ENCODE measurements at places on chromosomes 5 and 9. TPM values are rescaled to one million over a fixed set of nuclear protein-coding genes. Genes with fewer than 3 reads are reported as not detected.

DNA sequence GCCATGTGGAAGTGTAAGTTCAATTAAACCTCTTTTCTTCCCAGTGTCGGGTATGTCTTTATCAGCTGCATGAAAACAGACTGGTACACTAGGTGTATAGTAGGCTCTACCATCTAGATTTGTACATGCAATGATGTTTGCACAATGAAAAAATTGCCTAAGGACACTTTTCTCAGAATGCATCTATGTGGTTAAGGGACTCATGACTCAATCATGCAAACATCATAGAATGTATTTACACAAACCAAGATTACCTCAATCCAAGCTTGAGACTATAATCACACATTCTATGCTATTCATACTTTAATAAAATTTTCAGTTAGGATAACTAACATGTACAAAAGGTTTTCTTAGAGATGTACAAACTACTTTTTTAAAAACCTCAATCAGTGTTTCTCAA, 1164.5 kb downstream of the CDH12 start:
- DNase-seq = no peak

TAF11L5 gene
- total RNA-seq = not detected

CDX1 gene
- total RNA-seq = not detected

ZNG1C gene
- total RNA-seq = 29.7 TPM

DNA sequence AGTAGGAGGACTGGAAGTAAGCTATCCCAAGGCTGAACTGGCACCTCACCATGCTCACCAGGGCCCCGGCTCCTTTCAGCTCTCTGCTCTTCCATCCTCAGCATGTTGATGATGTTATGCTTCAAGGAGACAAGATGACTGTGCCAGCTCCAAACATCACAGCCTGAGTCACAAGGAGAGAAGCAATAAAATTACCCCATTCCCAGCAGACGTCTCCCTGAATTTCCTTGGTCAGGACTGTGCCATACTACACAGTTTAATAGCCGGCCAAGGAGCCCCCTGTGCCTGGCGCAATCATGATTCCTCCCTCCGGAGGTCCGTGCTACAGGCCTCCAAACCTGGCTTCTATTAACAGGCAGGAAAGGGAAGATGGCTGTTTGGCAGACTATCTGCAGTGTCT, 51.2 kb upstream of the ROR2 start:
- no peak for DNase-seq

- no peak for DNase-seq
Measured at GRCh38 chr9:21761309-21761901, 41.0 kb upstream of the MTAP start.

DNA sequence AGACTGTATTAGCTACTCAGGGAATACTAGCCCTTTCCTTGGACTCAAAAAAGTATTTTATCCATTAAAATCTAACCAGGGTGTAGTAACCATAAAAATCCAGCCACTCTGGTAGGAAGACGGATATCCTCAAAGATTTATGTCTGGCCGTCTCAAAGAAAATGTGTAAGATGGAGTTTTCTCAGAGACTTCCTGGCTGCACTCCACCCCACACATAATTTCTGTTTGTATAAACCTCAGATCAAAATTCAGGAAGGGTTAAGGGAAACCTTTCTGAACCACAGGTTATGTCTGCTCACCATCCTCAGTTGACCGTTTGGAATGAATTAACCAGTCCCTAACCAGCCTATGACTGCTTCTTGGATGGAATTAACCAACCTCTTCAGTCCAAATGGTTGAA, 13.8 kb upstream of the SMIM23 start:
- DNase-seq = no peak

OSTF1 gene
- total RNA-seq = 36.0 TPM

- no peak for DNase-seq
Measured at GRCh38 chr5:17192191-17192590, 25.2 kb upstream of the BASP1 start.

DNA sequence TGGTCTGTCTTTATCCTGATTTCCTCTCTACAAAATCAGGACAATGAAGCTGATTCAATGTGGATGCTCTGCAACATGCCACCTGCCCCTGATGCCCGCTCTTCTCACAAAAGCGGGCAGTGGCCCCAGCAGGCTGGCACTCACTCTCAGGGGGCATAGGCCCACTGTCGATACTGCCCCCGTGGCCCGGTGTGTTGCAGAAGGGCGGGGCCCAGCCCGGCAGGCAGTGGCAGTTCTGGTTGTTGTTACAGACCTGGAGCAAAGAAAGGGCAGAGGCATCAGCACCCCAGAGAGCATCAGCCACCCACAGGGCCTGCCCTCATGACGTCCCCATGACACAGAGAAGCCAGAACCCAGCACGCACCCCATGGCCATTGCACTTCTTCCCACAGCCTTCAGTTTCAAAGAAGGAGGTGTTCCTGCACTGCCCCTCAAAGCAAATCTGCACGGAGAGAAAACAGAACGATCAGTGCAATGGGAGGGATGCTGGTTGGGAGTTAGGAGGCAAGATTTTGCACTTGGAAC, 31.5 kb downstream of the NIPAL4 start:
- no peak for DNase-seq

- DNase-seq = no peak
Measured at GRCh38 chr9:71681708-71682272, 86.5 kb downstream of the CEMIP2 start.

PTAR1 gene
- 54.1 TPM for total RNA-seq

DNA sequence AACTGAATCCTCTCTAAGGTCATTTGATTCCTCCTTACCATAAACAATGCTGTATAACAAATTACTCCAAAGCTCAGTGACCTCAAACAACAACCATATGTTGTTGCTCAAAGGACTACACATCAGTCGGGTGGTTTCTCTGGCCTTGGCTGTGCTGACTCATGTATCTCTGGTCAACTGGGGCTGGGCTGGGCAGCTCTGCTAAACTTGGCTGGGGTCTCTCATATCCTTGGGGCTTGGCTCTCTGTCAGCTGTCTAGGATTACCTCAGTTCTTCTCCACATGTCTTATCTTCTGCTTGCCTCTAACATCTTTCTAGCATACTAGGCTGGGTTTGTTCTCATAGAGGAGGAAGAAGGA, 86.4 kb downstream of the GALNT10 start:
- DNase-seq = no peak

- DNase-seq = no peak
Measured at GRCh38 chr5:17019324-17019723, 83.2 kb upstream of the MYO10 start.

- no peak for DNase-seq
Measured at GRCh38 chr5:96517295-96517694, 84.2 kb upstream of the PCSK1 start.

- no peak for DNase-seq
Measured at GRCh38 chr5:119873611-119874010, 244.3 kb downstream of the FAM170A start.

OCLN gene
- total RNA-seq = 5.0 TPM

DNA sequence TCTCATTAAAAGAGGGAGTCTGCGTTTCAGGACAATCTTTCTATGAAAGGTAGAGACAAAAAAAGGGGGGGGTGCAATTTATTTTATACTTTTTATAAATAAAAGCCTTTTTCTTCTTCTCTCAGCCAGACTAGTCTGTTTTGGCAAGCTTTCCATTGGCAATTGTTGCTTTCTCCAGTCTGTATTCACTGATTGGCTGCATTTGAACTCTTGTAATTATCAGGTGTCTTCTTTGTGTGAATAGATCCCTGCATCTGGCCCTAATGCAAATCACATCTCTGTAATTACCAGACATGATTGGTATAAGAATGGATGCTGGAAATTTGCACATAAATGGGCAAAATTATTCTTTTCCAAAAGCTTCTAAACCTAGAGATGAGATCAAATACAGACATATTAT, 7.6 kb upstream of the EQTN start:
- DNase-seq = no peak

- DNase-seq = no peak
Measured at GRCh38 chr5:119074419-119074818, 3.5 kb downstream of the DMXL1 start.

GRCh38 chr9:128555180-128555721, 2.9 kb downstream of the SPTAN1 start:
- DNase-seq = no peak

PCDH1 gene
- 59.6 TPM for total RNA-seq

ZNF879 gene
- 3.4 TPM for total RNA-seq

C9orf72 gene
- total RNA-seq = 29.5 TPM

- DNase-seq = no peak
Measured at GRCh38 chr9:131851414-131851813, 111.5 kb upstream of the RAPGEF1 start.

SLC36A2 gene
- not detected for total RNA-seq

DNA sequence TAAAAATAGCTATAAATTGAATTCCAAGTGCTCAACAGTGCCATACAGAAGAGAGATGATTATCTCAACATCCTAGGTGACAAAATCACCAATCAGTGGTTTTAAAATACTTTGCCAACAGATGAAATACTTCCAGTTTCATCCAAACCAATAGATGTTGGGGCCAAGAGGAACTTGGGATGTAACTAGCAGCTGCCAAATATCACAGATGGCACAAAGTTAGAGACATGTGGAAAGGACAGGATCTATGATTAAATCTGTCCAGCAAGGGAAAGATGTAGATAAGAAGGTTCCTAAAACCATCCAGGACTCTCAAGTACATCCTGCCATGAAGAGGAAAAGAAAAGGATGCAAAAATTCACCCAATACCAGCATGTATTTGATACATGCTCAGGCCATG, 23.8 kb downstream of the TRPM3 start:
- DNase-seq = no peak

- no peak for DNase-seq
Measured at GRCh38 chr5:96790961-96791504, 16.7 kb downstream of the ERAP1 start.

DNA sequence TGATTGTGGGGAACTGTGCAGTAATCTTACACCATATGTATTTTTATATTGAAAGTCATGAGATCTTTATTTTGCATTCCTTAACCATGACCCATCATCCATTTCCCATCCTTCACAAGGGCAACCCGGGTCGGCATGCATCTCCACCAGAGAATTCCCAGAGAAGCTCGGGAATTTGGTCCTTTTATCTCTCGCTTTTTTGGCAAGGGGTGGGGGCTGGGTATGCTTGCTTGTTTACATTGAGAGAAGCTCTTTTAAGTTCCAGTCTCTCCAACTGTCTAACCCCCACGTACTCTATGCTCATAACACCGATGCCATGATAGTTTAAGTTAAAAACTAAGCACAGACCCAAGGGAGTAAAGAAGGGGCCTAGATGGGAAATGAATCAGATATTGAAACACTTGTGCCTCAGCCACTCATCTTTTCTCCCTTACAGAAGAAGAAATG, 109.9 kb upstream of the NFIB start:
- DNase-seq = no peak

DNA sequence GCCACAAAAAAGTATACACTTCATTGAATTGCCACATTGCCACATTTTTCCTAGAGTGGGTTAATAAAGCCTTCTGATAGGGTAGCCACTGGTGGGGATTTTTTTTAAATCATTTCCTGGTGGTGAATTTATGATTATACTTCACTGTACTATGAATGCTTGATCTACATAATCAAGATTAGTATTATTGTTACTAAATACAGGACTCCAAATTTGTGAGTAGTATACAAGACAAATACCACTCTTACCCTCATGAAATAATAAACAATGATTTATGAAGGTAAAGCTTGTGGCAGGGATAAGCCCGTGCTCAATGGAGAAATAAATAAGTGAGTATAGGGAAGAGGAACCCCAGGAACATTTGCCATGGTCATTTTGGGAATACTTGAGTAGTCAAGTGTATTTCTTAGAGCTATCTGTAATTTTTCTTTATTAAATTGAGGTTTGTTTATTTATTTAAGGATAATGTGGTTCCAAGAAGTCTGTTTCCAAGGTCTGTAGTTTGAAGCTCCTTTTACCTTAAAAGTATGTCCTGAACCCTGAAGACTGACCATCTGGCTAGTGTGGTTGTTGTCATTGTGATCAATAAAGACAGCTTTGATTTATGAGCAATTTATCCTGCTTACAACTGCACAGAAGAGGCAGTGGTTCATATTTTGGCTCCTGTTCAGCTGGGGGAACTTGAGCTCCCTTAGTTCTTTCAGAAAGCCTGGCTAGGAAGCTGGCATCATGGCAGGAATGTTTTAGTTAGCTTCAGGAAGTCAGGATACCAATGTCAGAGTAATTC, 118.6 kb downstream of the ZSWIM6 start:
- no peak for DNase-seq

DNA sequence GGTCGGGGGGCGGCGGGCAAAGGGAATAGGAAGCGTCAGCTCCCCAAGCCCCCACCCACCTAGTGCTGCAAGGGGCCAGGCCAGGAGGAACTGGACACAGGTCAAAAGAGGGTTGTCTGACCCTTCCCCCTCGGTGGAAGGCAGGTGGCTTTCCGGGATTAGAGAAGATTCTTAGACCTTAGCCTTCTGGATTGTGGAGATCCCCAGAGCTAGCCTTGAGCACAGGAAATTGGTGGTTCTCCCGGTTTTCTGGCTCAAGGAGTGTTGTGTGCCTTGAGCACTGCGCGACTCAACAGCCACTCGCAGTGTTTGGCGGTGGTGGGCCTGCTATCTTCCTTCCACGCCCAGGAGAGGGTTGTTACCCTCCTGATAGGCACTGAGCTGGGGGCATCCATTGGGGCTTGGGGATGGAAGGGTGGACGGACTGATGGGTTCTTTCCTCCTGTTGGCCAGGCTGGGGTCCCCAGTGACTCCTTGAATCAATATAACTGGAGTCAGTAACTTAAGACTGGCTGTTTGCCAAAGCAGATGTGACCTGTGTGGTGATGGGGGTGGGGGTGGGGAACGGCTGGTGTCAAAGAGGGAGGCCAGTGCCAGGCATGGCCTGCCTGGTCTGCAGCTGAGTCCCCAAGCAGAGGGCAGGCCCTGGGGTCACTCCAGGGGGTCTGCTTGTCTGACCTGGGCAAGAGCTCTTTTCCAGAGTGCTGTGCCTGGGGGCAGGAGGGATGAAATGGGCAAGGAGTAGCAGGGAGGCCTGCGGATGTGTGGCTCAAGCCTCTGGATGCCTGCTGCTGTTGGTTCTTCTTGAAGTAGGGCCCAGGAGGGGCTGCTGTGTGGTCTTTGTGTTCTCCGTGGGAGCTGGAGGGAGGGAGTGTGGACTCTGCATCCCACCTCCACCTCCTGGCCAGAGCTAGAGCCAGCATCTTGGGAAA, 2.1 kb downstream of the FGF18 start:
- DNase-seq = no peak

AIF1L gene
- 56.1 TPM for total RNA-seq

- DNase-seq = no peak
Measured at GRCh38 chr9:115808695-115809094, 344.9 kb upstream of the PAPPA start.

DNA sequence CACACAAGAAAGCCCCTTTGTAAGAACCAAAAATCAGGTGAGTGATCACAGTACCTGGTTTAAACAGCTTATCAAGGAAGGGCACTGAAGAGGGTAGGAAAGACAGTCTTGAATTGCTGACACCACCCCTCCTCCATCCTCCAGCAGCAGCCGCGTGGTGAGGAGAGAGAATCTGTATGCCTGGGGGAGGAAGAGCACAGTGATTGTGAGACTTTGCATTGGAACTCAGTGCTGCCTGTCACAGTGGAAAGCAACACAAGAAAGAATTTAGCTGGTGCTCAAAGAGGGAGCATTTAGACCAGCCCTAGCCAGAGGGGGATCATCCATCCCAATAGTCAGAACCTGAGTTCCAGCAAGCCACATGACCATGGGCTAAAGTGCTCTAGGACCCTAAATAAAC, 11.6 kb upstream of the STX17 start:
- DNase-seq = no peak
